ENCODE measurements at places on chromosomes 1 and 21.

- DNase-seq = no peak
Observed at GRCh38 chr1:162732094-162732493, 58.4 kb upstream of the HSD17B7 start.

DNA sequence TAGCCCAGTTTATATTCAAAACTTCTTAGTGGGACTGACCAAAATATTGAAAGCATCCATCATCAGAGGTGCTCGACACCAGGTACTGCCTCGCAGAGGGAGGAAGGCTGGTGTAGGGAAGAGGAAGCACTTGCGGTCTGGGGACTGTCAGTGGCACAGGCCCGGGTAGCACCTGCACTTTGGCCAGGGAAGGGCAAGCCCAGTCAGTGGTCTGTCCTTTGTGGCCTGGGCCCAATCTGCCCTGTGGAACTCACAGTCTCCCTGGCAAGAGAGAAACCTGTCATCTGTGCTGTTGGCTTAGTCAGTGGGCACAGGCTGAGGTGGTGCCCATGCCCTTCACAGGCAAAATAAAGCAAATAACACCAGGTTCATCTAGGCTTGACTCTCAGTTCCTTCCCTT, 77.4 kb downstream of the SYT6 start:
- no peak for DNase-seq

DNA sequence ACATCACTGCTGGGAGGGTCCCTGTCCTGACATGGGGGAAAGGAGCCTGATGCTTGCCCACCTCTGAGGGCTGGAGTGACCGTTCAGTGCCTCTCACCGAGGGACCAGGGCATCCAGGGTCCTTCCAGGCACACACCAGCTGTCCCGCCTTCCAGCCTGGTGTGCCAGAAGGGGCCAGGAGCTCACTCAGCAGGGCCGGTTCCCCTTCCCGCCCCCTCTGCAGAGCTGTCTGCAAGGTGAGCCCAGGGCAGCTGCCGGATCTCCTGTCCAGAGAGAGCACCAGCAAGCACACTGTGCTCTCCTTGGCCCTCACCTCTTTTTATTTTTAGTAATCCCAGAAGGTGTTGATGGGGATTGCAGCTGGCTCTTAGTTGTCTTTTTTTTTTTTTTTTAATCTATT, 16.9 kb downstream of the H6PD start:
- no peak for DNase-seq

- DNase-seq = no peak
Observed at GRCh38 chr1:222167111-222167510, 380.8 kb downstream of the HHIPL2 start.

DNA sequence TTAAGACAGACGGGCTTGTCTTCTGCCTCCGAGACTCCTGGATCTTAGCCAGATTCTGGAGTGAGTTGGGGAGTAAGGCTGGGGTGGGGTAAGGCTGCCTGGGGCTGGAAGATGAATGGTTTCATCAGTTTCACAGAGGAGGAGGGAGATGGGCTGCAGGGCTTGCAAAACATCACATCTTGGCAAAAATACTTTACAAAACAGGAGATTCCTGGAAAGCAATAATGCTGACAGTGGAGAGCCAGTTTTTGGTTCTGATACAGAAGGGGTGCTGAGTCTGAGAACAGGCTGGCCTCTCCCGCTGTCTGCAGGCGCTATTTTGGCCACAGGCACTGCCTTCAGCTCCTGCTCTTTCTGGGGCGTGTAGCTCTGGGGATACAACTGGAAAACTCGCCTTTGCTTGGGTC, 83.4 kb upstream of the KCNE2 start:
- DNase-seq = peak; percentile 74

DNA sequence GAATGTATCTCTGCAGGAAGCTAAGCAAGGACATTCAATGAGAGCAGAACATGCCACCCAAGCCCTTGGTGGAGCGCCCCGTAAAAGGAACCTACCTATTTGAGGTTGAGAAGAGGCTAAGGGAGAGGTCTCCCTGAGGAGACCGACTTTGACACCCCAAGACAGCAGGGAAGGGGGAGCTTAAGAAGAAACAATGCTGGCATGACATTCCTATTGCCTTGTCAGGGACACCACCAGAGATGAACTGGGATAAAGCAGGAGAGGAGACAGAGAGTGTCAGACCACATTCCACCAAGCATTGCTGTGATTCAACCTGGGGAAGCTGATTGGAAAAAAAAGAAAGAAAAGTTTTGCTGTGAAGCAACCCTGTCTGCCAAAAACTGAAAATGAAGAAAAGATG, 13.3 kb upstream of the S100A2 start:
- DNase-seq = no peak

- DNase-seq = peak; percentile 68
Observed at GRCh38 chr1:9294910-9295636, 2.4 kb downstream of the SPSB1 start.

DNA sequence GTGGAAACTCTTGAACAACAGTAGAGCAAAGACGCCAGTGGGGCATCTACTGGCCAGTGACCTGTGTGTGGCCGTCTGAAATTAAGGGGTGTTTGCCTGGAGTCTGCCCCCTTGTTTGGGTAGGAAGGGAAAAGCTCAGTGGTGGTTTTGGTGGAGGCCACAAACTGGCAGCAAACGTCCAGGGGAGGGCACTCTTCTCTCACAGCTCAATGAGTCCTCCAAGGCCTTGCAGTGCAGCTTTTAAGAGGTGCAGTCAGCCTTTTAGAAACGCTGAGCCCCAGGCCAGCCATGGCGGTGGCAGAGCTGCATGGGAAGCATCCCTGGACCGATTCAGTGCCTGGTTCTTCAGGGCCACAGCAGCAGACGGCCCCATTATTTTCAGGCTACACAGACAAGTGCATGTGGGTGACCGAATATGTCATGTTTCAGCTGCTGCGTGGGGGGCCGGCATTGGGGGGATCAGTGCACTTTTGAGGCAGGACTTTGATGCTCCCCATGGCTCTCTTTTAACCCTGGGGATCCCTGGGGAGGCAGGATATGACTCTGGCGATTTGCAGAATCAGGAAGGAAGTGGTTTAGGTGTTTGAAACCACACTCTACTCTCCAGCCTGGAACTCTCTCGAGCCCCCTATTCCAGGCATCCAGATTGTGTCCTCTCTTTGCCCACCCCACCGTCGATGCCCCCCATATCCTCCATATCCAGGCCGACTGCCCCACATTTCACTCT, 414.0 kb downstream of the PRDM2 start:
- DNase-seq = peak; percentile 62

GRCh38 chr1:56803561-56804156, 15.5 kb downstream of the FYB2 start:
- no peak for DNase-seq

- no peak for DNase-seq
Observed at GRCh38 chr1:184437291-184437690, 50.5 kb downstream of the C1orf21 start.

- no peak for DNase-seq
Observed at GRCh38 chr1:59410457-59410856, 113.6 kb downstream of the FGGY start.
